ENCODE measurements at places on chromosomes 5 and 9.

GRCh38 chr5:65555287-65555686, 7.7 kb downstream of the CENPK start:
- no peak for DNase-seq

GRCh38 chr9:77848897-77849296, 182.7 kb downstream of the GNAQ start:
- DNase-seq = no peak

- DNase-seq = no peak
Measured at GRCh38 chr5:14208071-14209021, 65.2 kb downstream of the TRIO start.

DNA sequence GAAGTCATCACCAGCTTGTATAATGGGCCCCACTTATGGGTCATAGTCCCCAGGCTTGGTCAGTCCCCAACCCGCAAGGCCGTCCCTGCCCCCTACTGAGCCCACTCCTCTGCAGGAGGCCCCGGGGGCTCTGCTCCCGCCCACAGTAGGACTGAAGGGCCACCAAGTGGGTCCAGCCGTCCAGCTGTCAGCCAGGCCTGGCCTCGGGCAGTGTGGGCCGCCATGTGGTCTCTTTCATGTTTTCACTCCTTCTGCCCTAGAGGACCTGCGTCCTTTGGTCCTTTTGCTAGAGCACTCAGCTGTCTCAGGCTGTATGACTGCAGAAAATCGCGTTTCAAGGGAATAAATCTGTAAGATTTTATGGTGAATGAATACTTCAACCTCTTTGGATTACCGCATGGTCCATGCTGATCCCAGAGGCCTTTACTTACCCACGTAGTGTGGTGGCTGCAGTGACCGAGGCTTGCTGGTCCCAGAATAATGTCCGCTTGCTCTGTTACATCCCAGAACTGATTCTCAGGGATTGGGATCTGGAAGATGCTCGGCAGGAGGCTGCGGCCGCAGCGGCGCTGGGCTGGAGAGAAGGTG, 105.7 kb upstream of the FAM120A start:
- no peak for DNase-seq

DNA sequence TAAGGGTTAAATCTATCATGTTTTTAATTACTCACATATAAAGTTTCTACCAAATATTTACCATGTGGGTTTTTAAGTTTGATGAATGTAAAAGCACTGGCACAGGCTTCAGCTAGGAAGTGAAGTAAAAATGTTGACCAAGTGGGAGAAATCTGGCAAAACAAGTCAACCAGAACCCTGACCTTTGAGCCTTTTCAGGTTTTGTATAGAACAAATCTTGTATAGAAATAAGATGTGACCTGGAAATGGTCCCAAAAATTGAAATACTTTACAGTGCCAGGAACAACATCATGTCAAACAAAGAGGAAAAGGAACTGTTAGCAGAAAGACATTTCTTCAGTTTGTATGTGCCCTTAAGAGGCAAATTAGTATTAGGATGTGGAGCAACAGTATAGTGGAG, 137.6 kb downstream of the CCDC192 start:
- DNase-seq = no peak
